Epithelial cell of esophagus (primary cell): ENCODE measurements at places on chromosomes 1 and 21.

DNA sequence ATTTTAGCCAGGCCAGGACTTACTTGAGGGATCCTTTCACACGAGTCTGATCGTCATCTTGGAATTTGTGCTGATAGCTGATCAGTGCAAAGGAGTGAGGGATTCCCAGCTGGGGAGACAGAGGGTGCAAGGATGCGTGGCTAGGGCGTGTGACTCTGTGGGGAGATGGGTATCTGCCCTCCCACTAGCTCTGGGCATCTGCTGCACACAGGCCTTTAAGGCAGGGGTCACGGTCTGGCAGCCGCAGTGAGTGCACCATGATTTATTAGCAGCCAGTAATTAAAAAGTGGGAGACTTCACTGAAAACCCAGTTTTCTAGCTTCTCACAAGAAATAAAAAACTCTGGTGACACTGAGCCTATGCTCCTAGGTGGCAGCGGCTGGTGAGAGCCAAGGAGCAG is 20.4 kb downstream of the THAP3 start:
- DNase-seq = no peak

- no peak for DNase-seq
Observed at GRCh38 chr1:5577255-5578040, 414.8 kb downstream of the NPHP4 start.

- peak; percentile 70 for DNase-seq
Observed at GRCh38 chr1:117534995-117535467, 70.8 kb upstream of the TENT5C start.

GRCh38 chr1:167357305-167357704 is 136.6 kb downstream of the POU2F1 start:
- DNase-seq = no peak

GRCh38 chr1:54014009-54014629 is 3.9 kb downstream of the LDLRAD1 start:
- DNase-seq = no peak

DNA sequence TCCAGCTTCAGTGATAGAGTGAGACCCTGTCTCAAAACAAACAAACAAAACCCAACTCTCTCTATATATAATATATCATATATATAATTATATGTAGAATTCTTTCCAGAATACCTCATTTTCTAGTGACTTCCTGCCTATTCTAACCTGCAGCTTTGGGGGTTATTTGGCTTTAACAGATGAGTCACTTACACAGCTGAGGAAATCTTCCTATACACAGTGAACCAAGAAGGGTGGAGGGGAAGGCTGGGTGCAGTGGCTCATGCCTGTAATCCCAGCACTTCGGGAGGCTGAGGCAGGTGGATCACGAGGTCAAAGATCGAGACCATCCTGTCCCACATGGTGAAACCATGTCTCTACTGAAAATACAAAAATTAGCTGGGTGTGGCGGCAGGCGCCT is 9.2 kb downstream of the RAB29 start:
- peak; percentile 64 for DNase-seq

GRCh38 chr1:217482356-217483102 is 148.4 kb downstream of the GPATCH2 start:
- DNase-seq = peak; percentile 78

DNA sequence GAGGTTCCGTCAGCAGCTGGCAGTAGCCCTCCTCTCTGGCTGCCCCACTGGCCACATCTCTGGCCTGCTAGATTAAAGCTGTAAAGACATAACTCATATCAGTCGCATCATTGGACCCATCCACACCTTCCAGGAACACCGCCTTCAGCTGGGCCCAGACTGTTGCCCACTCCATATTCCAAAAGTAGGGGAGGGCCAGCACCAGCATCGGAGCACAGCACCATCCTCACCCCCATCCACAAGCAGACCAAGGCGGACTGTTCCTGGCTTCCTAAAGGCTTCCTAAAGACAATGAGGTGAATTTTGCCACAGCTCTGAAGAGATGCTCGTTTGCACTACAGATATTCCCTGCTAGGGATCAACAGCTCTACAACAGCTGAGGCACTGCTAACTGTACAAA is 3.5 kb downstream of the SHISA4 start:
- no peak for DNase-seq

GRCh38 chr1:5856246-5856815 is 135.9 kb downstream of the NPHP4 start:
- DNase-seq = peak; percentile 16

- DNase-seq = peak; percentile 63
Observed at GRCh38 chr1:186722711-186723309, 42.6 kb upstream of the PTGS2 start.

DNA sequence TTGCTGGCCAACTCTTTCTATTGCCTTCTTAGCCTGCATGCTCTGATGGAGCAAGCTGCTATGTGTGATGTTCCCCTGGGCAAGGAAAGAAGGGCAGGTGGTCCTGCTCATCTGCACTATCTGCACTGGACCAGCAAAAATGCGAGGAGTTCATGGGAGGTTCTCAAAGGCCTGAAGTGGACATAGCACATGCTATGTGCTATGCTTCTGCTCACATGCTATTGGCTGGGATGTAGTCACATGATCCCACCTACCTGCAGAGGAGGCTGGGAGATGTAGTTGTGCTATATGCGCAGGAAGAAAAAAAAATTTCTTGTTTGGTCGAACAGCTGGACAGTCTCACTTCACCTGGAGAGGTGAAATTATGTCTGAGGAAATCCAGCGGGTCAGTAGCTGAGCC is 587.7 kb downstream of the MATN1 start:
- no peak for DNase-seq

DNA sequence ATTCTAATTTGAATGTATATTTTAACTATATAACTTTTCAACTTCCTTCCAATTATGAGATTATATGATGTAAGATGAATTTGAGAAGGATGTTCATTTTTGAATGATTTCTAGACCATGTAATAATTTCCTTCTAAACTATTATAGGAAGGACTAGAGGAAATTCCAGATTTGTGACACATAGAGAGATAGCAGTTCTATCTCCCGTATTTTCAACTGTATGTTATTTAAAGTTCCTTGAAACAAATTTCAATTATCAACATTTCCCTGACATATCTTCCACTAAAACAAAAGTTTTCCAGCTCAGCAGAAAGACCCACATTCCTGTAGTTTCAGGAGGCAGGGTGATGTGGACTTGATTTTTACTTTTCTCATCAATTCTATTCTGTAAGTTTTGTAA is 396.7 kb upstream of the C1orf87 start:
- no peak for DNase-seq

DNA sequence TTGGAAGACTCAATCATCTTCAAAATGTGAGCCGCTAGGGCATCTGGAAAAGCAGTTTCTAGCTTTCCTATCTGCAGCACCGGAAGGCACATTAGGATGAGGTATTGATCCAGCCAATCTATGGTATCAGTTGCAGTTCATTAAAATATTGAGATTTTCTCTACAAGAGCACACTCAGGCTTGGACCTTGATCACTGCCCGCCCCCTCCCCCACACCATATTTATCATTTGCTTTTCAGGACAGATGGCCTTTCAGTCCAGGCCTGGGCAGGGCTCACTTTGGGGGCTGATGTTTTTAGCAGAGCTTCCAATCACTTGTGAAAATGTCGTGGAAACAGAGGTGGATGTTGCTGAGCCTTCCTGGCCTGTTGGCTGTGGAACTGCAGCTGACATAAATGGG is 17.5 kb downstream of the LHX4 start:
- no peak for DNase-seq

- DNase-seq = peak; percentile 98
Observed at GRCh38 chr1:94579876-94580294, 38.3 kb upstream of the F3 start.

DNA sequence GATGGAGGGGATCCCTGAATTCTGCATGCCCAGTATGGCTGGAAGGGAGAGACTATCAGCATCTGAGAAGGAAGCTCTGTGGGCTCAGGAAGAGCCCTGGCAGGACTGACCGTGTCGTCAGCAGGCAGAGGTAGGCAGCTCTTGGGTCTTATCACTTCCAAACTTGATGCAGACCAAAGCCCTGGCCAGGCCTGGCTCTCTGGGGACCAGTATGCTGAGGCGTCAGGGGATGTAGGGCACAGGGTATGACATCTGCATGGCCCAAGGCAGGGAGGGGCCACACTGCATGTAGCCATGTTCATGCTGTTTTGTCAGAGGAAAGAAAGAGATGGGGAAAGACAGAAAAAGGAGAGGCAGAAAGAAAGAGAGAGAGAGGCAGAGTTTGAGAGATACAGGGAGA is 6.3 kb downstream of the FGR start:
- no peak for DNase-seq

DNA sequence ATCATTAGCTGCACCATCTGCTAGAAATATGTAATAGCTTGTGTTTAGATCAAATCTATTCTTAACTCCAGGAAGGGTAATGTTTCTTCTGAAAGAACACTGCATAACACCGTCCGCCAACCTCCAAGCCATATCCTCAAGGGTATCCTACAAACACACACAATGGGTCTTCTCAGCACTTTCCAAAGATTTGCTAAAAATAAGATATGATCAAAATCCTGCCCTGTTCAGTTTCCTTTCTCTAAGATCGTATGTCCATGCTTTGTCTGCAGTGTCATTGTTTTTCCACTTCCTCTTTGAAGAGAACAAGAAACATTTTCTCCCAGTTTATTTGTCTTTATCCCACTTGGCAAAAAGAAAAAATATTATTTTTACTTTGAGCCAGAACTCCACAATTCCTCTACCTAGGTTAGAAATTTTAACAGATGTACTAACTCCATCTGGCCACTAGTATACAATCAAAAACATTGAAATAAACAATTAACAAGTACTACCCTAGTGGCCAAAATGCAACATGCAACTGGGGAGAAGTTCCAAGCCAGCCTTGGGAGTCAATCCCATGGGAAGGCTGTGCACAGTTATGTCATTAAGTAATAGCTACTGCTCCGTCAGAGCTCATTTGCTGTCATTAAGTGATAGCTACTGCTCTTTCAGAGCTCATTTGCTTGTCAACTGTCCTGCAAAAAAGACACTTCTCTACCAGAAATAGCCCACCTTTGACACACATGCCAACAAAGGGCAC is 37.8 kb downstream of the FRRS1 start:
- peak; percentile 38 for DNase-seq

DNA sequence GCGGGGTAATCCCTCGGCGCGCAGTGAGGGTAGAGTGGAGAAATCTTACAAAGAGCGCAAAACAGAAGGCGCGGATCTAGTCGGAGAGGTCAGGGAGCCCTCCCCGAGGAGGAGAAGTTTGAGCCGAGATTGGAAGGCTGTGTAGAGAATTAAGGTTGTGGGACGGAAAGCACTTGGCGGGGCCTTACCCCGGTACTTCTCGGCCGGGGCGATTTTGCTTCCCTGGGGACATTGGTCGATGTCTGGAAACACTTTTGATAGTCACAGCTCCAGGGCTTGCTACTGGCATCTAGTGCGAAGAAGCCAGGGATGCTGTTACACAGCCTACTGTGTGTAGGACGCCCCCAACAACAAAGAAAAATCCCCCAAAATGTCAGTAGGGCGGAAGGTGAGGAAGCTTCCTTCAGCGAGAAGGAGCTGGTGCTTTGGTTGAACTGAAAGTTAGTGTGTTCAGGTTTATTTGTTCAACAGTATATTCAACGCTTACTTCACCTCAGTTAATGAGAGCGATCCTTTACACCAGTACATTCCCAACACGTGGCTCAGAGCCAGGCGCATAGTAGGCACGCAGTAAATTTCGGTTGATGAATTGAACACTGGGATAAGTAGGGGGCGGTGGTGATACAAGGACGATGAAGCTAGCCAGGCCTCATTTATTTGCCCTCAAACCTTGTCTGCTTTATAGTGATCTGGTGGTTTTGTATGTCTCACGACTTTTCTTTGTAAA is 807 bp downstream of the CEP85 start:
- peak; percentile 30 for DNase-seq
